ENCODE measurements at places on chromosomes 11 and 22.

DNA sequence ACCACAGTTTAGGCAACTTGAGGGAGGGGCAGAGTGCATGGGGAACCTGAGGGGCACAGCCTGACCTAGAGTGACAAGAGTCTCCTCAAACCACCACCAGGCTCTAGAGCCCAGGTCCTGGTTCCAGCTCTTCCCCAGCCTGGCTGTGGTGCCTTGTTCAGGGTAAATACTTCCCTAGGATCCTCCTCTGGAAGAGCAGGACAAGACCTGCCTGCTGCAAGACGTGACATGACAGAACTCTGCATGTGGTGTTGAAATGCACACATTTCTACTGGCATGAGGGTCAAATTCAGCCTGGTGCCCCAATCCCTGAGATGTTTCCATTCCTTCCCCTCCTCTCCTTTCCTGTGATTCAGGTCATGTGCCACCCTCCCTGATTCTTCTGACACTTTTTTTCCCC, 3.3 kb downstream of the SEC14L2 start:
- no peak for DNase-seq

DNA sequence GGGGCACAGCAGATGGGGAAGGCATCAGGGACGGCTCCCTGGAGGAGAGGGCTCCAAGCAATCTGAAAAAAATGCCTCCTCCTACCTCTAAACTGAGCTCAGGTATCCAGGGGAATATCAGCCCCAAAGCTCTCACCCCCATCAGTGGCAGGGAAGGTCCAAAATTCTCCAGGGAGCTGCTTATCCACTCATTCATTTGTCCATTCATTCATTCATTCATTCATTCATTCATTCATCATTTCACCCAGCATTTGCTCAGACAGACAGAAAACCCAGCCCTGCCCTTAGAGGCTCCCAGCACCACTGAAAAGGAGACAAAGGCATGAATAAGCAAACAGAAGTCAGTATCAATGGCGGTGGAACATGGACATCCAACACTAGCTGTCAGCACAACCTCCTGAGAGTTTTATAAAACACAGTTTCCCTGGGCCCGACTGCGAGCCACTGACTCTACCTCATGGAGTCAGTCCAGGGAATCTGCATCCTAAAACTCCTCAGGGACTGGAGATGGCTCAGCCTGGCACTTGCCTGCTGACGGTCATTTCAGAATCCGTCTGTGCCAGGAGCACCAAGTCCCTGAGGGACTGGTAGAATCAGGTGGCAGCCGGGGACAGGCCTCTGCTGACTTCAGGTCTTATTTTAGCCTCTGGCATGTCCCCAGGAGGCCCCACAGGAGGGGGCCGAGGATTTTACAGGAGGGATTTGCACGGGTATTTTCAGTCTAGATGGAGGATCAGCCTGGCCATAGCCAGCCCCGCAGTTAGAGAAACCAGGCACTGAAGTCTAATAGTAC, 164.6 kb downstream of the MN1 start:
- DNase-seq = no peak

GRCh38 chr22:49530671-49531367, 296.9 kb downstream of the BRD1 start:
- no peak for DNase-seq

- no peak for DNase-seq
Measured at GRCh38 chr11:9691865-9692264, 28.0 kb downstream of the SWAP70 start.

DNA sequence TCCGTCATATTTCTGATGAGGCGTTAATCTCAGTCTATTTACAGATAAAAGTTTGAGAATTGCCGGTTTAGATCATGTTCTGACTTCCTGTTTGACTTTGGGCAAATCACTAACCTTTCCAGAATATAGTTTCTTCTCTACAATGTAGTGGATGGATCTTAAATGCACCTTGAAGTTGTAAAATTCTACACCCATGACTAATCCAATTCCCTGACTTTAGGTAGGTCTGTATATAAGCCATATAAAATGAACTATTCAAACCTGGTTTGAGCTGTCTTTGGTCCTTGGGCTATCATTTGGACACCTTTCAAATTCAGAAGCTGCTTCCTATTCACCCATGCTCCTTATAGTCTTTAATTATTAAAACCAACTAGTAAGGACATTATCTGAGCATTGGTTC, 52.2 kb upstream of the BLID start:
- DNase-seq = no peak

GRCh38 chr11:83265331-83265730, 20.8 kb downstream of the CCDC90B start:
- DNase-seq = no peak

- DNase-seq = no peak
Measured at GRCh38 chr22:39298241-39298987, 21.0 kb downstream of the RPL3 start.

Measured in NCI-H1436 (cell line).